ENCODE measurements at places on chromosomes 3 and 15. TPM values are rescaled to one million over a fixed set of nuclear protein-coding genes. Genes with fewer than 3 reads are reported as not detected.

DPPA2 gene
- not detected for total RNA-seq

KBTBD8 gene
- 8.3 TPM for total RNA-seq

LRRIQ4 gene
- total RNA-seq, result not detected

ZNF609 gene
- total RNA-seq, result 56.9 TPM

CCDC9B gene
- 2.6 TPM for total RNA-seq

CLDN18 gene
- not detected for total RNA-seq

CCDC54 gene
- total RNA-seq, result not detected

CPEB1 gene
- total RNA-seq, result 0.17 TPM

COX17 gene
- 48.9 TPM for total RNA-seq

GREM1 gene
- not detected for total RNA-seq

CCR3 gene
- total RNA-seq, result 0.55 TPM

MUSTN1 gene
- 3.3 TPM for total RNA-seq

ADIPOQ gene
- total RNA-seq, result not detected

GMNC gene
- total RNA-seq, result not detected

CYP11A1 gene
- not detected for total RNA-seq

GNAT1 gene
- total RNA-seq, result not detected
